ENCODE measurements at places on chromosomes 5 and 9.

DNA sequence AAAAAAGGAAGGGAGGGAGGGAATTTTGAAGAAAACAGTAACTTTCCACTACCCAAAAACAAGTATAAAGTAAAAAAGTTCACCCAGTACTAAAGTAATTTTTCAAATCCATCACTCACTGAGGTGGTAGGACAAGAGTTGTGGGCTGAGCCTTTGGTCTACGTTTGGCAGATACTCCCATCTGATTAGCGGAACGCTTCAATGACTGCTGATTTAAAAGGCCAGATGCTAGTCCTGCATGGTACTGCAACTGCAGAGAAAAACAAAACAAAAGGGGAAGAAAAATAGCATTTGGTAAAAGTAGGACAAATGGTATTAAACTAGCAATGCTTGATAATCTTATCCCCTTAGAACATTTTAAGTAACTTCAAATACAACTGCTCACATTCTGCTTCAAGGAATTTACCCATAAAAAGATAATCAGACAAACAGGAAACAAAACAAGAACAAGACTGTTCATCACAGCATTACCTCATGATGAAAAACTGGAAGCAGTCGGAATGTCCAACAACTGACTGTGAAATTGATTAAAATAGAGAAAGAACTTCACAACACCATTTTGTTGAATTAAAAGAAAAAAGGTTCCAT, 65.4 kb downstream of the MED27 start:
- DNase-seq = no peak

DNA sequence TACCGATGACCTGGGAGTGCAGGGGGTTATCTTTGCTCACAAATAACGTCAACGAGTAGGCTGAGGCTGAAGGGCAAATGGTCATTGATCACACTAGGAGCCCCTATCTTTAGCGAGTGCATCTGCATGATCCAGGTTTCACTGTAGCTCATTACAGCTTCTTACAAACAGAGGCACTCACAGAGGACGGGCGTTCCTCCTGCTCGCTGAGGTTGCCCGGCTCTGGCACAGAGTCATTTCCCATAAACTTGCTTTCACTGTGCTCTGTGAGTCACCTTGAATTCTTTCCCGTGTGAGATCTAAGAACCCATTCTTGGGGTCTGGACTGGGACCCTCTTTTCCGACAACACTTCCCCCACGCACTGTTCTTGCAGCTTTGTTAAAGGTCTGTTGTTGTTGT, 1.9 kb upstream of the PAEP start:
- DNase-seq = no peak

DNA sequence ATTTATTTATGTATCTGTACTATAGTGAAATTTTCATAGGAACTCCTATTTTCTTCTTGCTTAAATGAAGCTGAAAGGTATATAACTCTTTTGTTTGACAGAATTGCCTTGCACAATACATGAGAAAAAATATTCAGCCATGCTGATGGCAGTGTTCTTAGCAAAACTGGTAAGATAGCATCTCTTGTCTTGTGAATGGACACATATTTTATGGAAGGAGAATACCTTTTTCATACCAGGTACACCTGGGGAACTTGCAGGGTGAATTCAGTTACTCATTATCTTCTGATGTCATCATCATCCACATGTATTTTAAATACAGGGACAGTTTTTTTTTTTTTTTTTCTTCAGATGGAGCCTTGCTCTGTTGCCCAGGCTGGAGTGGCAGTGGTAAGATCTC, 49.4 kb downstream of the MAMDC2 start:
- DNase-seq = no peak

DNA sequence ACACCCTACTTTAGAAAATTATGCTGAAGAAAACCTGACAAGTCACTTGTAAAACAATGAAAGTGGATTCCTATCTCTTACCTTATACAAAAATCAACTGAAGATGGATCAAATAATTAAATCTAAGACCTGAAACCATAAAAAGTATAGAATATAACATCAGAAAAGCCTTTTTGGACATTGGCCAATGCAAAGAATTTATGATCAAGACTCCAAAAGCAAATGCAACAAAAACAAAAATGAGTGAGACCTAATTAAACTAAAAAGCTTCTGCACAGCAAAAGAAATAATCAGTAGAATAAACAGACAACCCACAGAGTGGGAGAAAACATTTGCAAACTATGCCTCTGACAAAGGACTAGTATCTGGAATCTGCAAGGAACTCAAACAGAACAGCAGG, 303.0 kb upstream of the CDH9 start:
- no peak for DNase-seq

DNA sequence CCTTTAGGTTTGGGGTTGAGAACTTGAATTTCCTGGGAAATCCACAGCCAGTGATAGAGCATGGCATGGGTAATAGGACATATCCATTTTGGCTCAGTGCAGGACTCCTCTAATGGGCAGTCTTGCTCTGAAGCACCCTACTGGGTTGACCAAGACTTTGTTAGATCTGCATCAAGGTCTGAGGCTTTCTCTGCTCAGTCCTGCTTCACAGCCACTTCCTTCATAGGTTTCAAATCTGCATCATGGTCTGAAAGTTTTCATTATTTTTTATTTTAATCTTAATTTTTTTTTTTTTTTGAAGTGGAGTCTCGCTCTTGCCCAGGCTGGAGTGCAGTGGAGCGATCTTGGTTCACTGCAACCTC, 36.5 kb downstream of the KIF2A start:
- DNase-seq = no peak

GRCh38 chr5:136058039-136058971, 29.5 kb downstream of the TGFBI start:
- DNase-seq = no peak

DNA sequence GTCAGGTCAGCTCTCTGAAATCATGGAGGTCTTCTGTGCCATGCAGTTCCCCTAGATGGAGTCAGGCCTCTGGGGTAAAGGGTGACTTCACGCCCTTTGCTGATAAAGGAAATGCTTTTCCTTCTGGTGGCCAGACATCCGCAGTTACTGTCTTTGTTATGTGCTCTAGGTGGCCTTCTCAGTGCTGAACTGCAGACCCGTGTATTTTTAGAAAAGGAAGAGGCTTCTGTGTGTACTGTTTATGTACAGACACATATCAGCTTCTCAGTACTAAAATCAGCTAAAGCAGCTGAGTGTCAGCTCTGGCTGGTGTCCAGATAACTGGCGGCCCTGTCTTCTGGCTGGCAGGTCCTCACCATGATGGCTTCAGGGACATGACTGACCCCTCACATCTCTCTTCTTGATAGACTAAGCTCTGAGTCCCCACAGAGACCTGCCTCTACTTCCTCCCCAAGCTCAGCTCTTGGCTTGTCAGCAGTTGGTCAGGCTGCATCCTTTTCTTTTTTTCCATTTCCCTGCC, 75.3 kb downstream of the ARHGAP26 start:
- DNase-seq = no peak

GRCh38 chr9:2362150-2362549, 259.4 kb upstream of the VLDLR start:
- DNase-seq = no peak

GRCh38 chr5:131810510-131811249, 13.9 kb upstream of the FNIP1 start:
- DNase-seq = no peak

DNA sequence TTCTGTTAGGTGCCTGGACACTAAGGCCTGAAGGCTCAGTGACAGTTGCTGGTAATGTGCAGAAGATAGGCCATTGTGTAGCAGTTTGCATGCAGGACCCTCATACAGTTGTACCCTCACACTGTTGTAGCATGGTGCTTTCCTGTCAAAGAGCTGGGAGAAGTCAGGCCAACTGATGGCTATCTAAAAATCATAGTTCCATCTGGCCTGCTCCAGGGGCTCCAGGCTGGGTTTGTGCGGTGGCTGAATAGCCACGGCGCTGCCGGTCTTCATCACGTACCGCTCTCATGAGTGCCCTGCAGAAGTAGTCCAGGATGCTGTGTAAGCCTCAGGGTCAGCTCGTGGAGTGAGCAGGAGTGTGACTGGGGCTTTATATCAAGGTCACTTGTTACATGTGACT, 12.2 kb downstream of the SECISBP2 start:
- DNase-seq = no peak

DNA sequence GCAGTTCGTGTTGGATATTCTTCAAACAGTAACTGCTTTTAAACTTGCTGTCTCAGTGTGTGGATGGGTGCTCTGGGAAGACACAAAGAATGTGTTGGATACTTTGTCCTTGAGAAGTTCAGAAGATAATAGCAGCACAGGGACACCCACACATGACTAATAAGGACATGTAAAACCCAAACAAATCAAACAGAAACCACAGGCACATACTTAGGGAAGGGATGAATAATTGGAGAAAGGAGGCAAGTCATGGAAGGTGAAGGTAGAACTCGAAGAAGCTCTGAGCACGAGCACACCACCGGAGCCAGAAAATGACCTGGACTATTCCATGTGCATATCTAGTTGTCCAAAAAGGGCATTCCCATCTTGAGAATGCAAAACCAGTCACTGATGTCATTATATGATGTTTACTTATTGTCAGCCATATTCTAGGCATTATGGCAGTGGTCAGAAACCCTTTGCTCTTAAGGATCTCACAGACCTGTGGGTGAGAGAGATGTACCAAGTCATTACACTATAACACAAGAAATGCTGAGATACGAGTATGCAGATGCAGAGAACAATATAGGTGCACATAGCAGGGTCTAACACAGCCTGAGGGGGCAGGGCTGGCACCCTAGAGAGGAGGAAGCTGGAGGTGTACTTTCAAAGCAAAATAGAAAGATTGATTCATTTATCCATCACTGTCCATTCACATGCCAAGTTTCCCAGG, 152.9 kb downstream of the PIK3R1 start:
- DNase-seq = no peak

DNA sequence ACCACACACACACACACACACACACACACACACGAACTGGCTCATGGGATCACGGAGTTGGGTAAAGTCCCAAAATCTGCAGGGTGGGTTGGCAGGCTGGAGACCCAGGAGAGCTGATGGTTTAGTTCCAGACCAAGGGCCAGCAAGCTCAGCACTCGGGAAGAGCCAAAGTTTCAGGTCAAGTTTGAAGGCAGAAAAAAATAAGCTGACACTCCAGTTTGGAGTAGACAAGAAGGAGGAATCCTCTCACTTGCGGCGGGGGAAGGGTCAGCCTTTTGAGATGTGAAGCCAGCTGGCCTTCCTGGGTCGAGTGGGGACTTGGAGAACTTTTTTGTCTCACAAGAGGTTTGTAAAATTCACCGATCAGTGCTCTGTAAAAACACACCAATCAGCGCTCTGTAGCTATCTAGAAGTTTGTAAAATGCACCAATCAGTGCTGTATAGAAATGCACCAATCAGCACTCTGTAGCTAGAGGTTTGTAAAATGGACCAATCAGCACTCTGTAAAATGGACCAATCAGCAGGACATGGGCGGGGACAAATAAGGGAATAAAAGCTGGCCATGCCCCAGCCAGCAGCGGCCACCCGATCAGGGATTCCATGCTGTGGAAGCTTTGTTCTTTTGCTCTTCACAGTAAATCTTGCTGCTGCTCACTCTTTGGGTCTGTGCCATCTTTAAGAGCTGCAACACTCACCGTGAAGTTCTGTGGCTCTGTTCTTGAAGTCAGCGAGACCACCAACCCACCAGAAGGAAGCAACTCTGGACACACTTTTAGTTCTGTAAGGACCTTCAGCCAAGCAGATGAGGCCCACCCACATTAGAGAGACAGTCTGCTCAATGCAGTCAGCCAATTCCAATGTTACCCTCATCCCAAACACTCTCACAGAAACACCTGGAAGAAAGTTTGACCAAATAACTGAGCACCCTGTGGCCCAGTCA, 37.8 kb upstream of the UNC5A start:
- DNase-seq = no peak

DNA sequence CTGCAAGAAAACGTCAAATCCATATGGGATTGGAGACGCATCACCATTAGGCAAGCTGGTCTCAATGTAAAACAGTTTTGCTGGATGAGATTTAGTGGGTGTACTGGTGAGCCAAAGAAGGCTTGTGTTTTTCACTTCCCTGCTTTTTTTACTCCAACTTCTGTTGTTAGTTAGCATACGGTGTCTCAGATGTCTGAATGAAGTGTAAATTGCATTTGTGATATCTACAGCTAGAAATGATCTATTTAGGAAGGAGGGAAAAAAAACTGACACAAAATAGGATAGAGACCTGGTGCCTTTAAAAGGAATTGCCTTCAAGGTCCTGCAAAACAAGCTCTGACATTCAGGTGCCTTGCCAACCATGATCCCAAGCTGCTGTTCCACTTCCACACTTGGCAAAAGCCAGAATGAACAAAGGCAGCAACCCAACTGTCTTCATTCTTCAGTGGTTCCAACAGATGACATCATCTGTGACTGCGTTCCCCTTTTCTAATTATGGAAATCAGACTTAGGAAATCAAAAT, 104.2 kb upstream of the RAI14 start:
- no peak for DNase-seq

DNA sequence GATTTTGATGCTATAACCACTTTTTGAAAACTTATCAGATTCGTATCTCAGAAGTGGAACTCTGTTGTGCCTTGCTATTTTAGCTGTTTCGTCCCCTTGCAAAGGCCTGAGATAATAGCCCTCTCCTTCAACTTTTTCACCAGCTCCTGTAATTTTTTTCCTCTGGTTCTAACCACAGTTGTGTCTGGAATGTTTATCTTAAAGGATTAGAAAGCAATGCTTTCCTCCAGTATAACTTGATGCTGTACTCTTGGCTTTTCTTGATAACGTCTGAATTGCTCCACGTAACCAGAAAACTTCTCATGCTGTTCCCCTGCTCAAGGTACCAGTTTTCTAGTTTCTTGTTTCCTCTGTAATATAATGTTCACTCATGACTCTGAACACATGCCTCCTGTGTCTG, 209.4 kb downstream of the DTWD2 start:
- DNase-seq = no peak

DNA sequence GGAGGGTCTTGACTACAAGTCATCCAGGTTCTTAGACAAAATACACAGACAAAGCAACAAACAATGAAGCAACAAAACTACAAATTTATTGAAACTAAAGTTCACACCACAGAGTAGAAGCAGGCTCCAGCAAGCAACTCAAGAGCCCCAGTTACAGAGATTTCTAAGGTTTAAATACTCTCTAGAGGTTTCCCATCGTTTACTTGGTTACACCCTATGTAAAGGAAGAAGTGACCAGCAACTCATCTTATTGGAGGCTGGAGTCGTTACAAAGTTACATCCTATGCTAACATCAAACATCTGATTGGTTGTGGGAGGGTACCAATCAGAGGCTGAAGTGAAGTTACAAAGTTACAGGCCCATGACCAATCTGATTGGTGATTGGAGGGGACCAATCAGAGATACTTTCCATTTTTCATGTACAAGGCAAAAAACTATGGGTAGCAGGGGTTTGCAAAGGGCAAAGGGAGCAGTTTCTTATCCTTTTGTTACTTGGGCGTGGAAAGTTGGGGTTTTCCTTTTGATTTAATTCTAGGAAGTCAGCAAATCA, 2292.6 kb upstream of the C9orf72 start:
- no peak for DNase-seq

GRCh38 chr9:117718701-117719100, 14.5 kb downstream of the TLR4 start:
- no peak for DNase-seq

- DNase-seq = no peak
Measured at GRCh38 chr5:17218353-17219005, 1.0 kb downstream of the BASP1 start.

Measured in NCI-H510A (cell line).